ENCODE measurements at places on chromosomes 1 and 21.

DNA sequence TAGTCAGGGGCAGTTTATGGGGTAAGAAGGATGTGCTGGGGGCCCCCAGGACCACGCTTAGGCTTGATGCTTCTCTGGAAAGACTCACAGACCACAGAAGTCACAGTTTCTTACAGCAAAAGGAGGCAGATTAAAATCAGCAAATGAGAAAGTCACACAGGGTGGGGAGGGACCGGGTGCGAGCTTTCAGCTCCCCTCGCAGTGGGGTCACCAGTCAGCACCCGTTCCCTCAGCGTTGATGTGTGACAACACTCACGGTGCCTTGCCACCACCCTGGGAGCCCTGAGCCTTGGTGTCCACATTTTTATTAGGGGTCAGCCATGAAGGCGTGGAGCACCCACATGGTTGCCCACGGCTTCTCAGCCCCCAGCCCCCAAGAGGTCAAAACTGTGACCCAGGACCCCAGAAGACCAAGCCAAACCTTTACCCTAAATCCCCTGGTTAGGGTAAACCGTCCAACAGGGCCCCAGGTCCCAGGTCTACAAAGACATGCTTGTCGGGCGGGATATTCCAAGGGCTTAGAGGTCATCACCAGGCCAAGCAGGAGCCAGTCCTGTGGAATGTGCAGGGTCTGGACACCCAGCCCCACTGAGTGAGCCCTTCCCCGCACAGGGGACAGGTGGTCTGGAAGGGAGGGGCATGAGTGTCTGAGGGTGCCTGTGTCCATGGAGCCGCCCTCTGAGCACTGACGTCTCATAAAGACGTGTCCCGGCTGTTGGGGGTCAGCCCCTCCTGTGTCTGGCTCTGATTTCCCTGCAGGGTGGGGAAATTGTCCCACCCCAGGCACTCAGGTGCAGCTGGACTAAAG, 64.5 kb upstream of the ABCG1 start:
- no peak overlapping the region for H3K27ac ChIP-seq
- no peaks in the 10 kb centered on the region for H3K4me1 ChIP-seq
- H3K4me3 ChIP-seq = no peak overlapping the region
- DNase-seq = peak; percentile 17

DNA sequence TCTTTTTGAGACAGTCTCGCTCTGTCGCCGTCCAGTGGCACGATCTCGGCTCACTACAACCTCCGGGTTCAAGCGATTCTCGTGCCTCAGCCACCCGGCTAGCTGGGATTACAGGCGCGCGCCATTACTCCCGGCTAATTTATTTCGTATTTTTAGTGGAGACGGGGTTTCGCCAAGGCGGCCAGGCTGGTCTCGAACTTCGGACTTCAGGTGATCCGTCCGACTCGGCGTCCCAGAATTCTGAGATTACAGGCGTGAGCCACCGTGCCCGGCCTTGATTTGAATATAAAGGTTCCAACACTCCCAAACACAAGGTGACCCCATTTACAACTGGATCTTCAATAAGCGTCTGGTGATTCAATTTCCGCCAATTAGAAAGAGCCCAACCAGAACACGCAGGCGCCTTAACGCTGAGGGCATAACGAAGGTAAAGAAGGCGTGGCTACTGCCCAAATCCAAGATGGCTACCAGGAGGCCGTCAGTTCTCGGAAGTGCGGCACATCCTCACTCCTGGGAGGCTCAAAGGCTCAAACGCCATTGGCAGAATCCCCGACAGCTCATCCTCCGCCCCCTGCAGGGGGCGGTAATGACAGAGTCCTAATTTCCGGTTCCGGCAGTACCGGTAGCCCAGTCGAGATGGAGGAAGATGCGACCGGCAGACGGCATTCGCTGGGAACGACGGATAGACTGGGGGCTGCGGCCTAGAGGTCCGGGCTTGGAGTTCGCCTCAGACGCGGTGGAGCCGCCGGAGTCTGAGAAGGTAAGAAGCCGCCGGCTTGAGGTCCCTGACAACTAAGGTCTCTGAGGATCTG, at the start of gene SLC25A44:
TSS of gene SLC25A44 (plus strand) at position 617 of the 812 bp plus-strand sequence. CDS start 5,744 bp downstream, outside the sequence.
- H3K27ac ChIP-seq = no peak within 1 kb of the TSS
- peak within 1 kb of the TSS; percentile 95 for H3K4me3 ChIP-seq
- H3K4me1 ChIP-seq = peaks cover 8% of the 10 kb centered on the region
- peaks cover 36% of the 10 kb centered on the region for H3K36me3 ChIP-seq
- no peaks in the 10 kb centered on the region for H3K27me3 ChIP-seq

- peak overlapping the region; percentile 82 for H3K4me3 ChIP-seq
- H3K4me1 ChIP-seq = peaks cover 14% of the 10 kb centered on the region
- no peaks in the 10 kb centered on the region for H3K36me3 ChIP-seq
- H3K27ac ChIP-seq = peak overlapping the region; percentile 1
- peak; percentile 75 for DNase-seq
Measured at GRCh38 chr1:31759298-31760023, 4.7 kb downstream of the ADGRB2 start.

GRCh38 chr1:182682406-182682805, 2.0 kb downstream of the RGS8 start:
- no peak for DNase-seq
- no peak overlapping the region for H3K4me3 ChIP-seq
- H3K27ac ChIP-seq = no peak overlapping the region
- peaks cover 29% of the 10 kb centered on the region for H3K27me3 ChIP-seq
- H3K36me3 ChIP-seq = no peaks in the 10 kb centered on the region

DNA sequence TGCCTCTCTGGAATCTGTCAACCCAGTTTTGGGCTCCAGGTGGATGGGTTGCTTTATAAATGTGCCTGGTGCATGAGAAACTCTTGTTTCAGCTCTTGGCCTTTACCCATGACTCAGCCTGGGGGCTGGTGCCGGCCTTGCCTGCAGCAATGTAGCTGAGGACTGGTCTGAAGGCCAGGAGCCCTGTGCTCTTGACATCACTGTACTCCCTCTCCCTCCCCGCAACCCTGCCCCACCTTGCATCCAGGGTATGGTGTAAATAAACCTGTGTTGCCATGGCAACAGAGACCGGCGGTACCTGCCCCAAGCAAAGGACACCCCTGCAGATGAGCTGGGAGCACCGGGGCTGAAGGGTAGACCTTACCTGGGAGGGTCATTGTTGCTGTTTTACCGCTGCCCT, 13.3 kb downstream of the FAM151A start:
- peak; percentile 63 for DNase-seq
- no peak overlapping the region for H3K4me3 ChIP-seq
- H3K27me3 ChIP-seq = no peaks in the 10 kb centered on the region
- no peak overlapping the region for H3K27ac ChIP-seq
- no peaks in the 10 kb centered on the region for H3K36me3 ChIP-seq
- H3K4me1 ChIP-seq = no peaks in the 10 kb centered on the region

DNA sequence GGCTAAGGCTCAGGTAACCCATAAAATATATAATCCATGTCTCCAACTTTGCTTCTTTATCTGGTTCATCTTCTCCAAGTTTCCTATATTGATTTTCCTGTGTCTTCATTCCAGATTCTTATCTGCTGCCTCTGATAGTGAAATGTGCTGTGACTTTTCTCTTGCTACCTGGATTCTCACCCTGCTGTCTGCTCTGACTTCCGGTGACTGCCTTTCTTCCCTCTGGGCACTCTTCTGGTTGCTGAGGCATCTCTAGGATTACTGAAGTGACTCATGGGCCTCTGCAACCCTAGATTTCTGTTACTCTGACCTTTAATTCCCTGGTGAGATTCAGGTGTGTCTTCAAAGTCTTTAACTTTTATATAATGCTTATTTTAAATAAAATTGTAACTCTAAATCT, 46.9 kb downstream of the GIPC2 start:
- H3K27ac ChIP-seq = no peak overlapping the region
- no peaks in the 10 kb centered on the region for H3K4me1 ChIP-seq
- no peak for DNase-seq
- no peaks in the 10 kb centered on the region for H3K27me3 ChIP-seq
- H3K4me3 ChIP-seq = no peak overlapping the region
- no peaks in the 10 kb centered on the region for H3K36me3 ChIP-seq

GRCh38 chr1:31181515-31182343, 58.0 kb downstream of the NKAIN1 start:
- H3K4me1 ChIP-seq = peaks cover 3% of the 10 kb centered on the region
- no peak overlapping the region for H3K4me3 ChIP-seq
- H3K27ac ChIP-seq = no peak overlapping the region
- DNase-seq = peak; percentile 91
- no peaks in the 10 kb centered on the region for H3K27me3 ChIP-seq

GRCh38 chr1:220776720-220777326, 9.9 kb upstream of the MTARC1 start:
- DNase-seq = peak; percentile 97
- H3K36me3 ChIP-seq = no peaks in the 10 kb centered on the region
- H3K4me1 ChIP-seq = no peaks in the 10 kb centered on the region

DNA sequence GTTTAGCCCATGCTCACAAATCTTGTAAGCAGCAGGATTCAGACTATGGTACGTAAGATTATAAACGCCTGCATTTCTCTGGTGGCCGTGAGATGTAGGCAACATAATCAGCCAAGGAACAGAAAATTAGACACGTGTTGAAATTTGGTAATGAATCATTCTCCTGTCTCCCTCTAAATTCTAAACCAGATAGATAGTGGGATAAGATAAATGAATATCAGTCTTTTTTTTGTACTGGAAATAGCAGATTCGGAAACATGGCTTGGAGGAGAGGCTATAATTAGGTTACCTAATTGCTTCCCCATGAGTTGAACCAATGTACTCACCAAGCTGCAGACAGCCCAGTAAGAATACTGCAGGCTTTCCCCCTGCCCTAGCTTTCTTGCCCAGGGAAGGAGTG, 172.3 kb downstream of the TGFB2 start:
- H3K27me3 ChIP-seq = no peaks in the 10 kb centered on the region
- no peak for DNase-seq
- peaks cover 5% of the 10 kb centered on the region for H3K4me1 ChIP-seq
- H3K4me3 ChIP-seq = no peak overlapping the region

- H3K4me1 ChIP-seq = no peaks in the 10 kb centered on the region
- H3K4me3 ChIP-seq = peak overlapping the region; percentile 100
- no peaks in the 10 kb centered on the region for H3K27me3 ChIP-seq
- no peak overlapping the region for H3K27ac ChIP-seq
- peaks cover 33% of the 10 kb centered on the region for H3K36me3 ChIP-seq
- DNase-seq = no peak
Measured at GRCh38 chr1:203794764-203795440, 521 bp upstream of the ZBED6 start.

DNA sequence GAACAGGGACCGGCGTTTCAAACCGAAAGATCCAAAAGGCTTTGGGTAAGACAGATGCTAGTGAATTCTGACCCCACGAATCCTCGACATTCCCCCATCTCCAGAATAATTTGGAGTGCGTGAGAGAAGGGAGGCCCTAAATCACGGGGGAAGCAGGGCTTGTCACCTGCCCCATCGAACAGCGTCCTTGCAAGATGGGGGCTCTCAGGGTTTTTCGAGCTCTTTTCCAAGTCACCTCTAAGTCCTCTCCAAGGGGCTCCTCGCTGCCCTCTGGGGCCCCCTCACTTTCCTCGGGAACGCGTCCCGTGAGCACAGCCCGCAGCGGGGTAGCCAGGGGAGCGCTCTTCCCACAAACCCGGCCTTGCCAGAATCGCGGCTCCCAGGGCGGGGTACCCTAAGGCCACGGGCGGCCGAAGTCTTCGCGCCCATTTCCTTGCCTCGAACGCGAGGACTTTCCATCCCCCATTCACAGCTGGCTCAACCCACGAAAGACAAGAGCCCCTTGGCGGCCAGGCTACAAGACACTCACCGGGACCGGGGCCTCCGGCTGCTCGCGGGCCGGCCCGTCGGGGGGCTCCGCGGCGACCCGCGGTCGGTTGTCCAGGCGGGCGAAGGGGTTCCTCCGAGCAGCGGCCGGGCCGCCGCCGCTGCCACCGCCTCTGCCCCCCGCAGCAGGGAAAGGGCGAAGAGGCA, 546 bp downstream of the DONSON start:
- H3K4me3 ChIP-seq = peak overlapping the region; percentile 95
- peaks cover 4% of the 10 kb centered on the region for H3K4me1 ChIP-seq
- peak overlapping the region; percentile 73 for H3K27ac ChIP-seq
- peaks cover 35% of the 10 kb centered on the region for H3K36me3 ChIP-seq

DNA sequence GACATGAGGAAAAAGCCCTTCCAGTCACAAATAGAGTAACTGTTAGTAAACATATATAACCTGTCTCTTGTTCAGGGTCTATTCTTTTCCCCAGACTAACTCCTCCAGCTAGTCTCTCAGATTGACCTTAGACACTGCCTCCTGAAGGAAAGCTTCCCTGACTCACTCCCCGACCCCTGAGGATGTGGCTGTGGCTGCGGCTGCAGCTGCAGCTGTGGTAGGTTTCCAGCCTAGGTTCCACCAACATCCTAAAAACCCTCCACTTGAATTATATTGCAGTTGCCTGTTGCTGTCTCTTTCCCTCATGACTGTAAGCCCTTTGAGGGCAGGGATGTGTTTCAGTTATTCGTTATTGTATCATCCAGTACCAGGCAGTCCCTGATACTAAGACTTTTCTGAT, 132.9 kb upstream of the C1orf21 start:
- peaks cover 8% of the 10 kb centered on the region for H3K27me3 ChIP-seq
- DNase-seq = no peak
- H3K4me3 ChIP-seq = no peak overlapping the region
- H3K4me1 ChIP-seq = peaks cover 4% of the 10 kb centered on the region
- no peak overlapping the region for H3K27ac ChIP-seq

GRCh38 chr21:19523746-19524145, 1120.2 kb upstream of the TMPRSS15 start:
- H3K4me1 ChIP-seq = peaks cover 4% of the 10 kb centered on the region
- no peak overlapping the region for H3K27ac ChIP-seq
- H3K27me3 ChIP-seq = no peaks in the 10 kb centered on the region
- no peak overlapping the region for H3K4me3 ChIP-seq

DNA sequence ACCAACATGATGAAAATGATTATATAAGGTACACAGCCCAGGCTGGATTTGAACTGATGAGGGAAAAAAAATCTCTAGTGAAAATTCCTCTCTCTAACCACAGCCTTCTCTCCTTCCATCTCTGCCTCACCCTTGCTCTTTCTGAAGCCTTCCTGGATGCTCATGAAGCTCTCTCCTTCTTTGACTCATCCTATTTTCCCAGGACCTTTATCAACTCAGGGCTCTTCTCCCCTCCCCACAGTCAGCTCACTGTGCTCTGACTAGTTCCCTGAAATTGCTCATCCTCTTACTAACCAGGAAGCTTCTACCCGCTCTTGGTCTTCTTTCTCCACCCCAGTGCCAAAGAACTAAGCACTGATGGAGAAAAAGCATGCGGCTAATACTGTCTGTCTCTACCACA, 46.4 kb upstream of the ERG start:
- no peaks in the 10 kb centered on the region for H3K27me3 ChIP-seq
- no peaks in the 10 kb centered on the region for H3K36me3 ChIP-seq
- no peak overlapping the region for H3K27ac ChIP-seq
- H3K4me3 ChIP-seq = no peak overlapping the region

GRCh38 chr1:44829506-44830384, 13.3 kb downstream of the PTCH2 start:
- no peaks in the 10 kb centered on the region for H3K4me1 ChIP-seq
- no peaks in the 10 kb centered on the region for H3K36me3 ChIP-seq
- no peaks in the 10 kb centered on the region for H3K27me3 ChIP-seq
- H3K4me3 ChIP-seq = no peak overlapping the region
- no peak overlapping the region for H3K27ac ChIP-seq

GRCh38 chr1:227765261-227766014, 30.2 kb downstream of the SNAP47 start:
- H3K27ac ChIP-seq = no peak overlapping the region
- H3K27me3 ChIP-seq = no peaks in the 10 kb centered on the region
- no peaks in the 10 kb centered on the region for H3K4me1 ChIP-seq
- DNase-seq = no peak
- peaks cover 49% of the 10 kb centered on the region for H3K36me3 ChIP-seq
